ENCODE measurements at places on chromosomes 4 and X.

- DNase-seq, result no peak
These were observed 23.3 kb downstream of the HAND2 start for GRCh38 chr4:173506597-173507211.

DNA sequence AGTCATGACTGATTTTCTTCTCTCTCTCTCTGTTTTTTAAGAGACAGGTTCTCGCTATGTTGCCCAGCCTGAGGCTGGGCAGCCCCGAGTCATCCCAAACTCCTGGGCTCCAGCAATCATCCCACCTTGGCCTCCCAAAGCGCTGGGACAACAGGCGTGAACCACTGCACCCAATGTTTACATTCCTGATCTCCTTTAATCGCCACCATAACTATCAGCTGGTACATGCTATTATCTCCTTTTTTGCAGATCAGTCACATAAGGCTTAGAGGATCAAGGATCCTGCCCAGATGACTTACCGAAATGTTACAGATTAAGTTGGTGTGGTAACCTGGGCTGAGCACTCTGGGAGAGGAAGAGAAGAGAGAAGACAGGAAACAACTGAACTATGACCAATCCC, 1.5 kb upstream of the USP46 start:
- DNase-seq, result no peak

GRCh38 chr4:111635646-111636045, 509.6 kb upstream of the FAM241A start:
- DNase-seq, result no peak

GRCh38 chr4:64508089-64508488, 98.8 kb upstream of the TECRL start:
- DNase-seq, result no peak

DNA sequence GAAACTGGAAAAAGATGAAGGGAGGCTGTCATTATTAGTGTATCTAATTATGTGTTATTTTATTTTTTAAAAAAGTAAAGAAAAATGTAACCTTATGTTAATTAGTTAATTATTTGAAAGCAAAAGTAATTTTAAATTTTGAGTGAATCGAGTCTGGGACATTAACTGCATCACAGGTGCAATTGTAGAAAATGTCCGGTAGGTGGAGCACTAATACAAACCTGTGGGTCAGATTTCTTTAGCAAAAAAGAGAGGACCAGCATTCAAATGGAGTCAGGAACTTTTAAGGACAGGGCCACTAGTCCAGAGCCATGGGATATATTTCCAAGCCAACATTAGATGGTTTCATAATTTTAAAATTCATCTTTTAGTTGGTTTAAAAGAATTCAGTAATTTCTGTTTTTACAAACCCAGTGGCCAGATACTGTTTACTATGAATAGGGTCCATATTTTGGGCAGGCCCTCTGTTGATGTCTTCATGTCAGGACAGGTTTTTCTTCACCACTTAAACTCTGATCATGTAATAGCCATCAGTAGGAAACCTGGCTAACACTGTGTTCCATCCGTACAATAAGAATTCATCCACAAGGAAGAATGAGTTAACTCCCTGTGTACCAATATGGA, 27.2 kb downstream of the BST1 start:
- peak; percentile 51 for DNase-seq

- no peak for DNase-seq
These were observed 874.8 kb downstream of the C4orf33 start for GRCh38 chr4:129970801-129971200.

DNA sequence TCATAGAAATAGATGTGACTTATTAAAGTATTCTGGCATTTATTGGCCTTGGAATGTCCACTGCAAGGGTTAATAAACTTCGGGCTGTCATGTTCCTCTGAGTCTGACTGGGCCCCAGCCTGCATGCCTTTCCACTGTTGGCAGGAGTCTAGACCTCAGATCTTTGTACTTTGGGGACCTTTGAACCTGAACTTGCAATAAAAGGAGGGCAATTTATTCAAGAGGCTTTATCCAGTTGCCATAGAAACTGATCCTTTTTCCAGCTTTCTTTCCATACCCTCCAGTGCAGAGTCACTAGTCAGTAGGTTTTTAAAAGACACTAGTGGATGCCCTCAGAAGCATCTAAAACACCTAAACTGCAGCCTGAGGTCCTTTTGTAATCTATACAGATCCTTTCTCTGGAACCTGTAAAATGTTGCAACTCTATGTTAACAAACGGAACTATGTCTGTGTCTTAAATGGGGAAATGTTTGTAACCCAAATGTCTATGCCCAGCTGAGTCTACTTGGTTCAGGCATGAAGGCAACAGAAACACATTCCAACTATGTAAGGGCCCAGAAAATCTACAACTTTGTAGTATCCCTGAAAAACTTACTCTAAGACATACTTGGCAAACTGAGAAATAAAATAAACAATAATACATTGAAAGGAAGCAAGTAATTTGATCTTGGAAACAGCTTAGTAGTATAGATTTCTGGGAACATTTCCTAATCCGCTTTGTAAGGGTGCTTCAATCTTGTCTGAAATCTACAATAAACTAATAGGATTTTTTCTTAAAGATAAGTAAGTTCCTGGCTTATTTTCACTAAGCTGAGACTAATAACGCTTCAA, 41.5 kb downstream of the SOWAHB start:
- no peak for DNase-seq

DNA sequence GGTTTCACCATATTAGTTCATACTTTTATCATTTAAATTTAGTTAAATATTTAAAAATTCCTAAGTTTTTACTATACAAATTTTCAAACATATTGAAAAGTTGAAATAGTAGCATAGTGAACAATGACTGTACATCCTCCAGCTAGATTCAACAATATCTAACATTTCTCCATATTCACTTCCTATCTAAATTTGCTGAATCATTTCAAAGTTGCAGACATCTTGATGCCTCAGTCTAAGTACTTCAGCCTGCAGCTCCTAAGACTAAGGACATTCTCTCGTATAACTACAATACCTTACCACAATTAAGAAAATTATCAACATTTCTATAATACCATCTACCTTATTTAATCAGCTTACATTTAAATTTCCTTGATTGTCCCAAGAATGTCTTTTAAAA, 132.7 kb downstream of the TMEM164 start:
- DNase-seq, result no peak

DNA sequence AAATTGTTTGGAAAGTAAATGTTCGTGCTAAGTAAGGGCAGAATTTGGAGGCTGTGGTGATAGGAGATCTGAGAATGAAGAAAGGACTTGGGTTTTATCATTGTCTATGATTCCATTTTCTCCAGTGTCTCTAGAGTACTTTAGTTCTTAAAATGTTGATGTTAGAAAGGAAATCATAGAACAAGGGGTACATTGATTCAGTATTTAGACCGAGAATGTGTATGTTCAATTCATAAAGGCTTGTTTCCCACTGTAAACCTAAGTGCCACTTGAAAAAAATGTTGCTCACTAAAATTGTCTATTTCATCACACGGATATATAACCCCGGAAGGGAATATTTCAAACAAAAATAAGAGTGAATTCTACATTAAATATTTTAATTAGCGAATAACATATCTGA, 159.3 kb upstream of the ETNPPL start:
- no peak for DNase-seq

DNA sequence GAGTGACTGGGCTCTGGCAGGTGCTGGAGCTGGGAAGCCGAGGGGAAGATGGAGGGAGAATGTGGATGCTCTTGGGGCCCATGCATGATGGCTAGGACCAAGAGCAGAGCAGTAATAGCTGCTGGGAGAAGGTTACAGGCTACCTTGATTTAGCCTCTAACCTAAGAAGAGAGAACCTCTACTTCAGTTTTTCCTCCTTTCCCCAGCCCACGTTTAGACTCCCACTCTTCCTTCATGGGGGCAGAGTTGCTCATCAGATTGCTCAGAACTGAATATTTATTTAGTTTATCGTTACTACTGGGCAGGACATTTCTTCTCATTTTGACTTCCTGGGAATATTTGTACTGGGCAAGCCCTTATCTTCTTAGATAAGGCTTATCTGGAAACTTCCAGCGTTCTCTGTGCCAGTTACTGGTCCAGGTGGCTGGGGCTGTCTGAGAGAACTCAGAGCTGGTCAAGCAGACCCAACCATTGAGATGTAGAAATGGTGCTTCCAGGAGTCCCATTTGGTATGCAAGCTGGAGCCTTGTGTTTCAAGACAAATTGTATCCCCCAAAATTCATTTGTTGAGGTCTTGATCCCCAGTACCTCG, 442.9 kb upstream of the BOD1L1 start:
- DNase-seq, result no peak

Measured in bronchial epithelial cell (primary cell).